Fibroblast of villous mesenchyme (primary cell): ENCODE measurements at places on chromosomes 6 and 20.

DNA sequence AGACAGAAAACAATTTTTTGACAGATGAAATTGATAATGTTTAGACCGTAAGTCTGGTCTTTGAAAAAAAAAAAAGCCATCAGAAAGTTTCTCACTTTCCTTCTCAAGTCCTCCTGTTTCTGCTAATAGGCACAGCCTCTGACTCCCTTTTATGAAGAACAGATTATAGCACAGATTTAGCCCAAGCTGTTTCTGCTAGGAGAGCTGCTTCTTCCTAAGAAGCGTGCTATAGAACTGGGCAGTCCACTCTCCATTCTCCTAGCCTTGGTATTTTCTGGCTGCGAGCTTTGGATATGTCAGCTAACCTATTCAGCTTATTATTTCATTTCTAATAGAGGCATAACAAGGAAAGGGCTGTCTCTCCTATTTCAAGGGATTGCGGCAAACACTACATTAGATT, 112.5 kb downstream of the SGK1 start:
- no peak for DNase-seq

DNA sequence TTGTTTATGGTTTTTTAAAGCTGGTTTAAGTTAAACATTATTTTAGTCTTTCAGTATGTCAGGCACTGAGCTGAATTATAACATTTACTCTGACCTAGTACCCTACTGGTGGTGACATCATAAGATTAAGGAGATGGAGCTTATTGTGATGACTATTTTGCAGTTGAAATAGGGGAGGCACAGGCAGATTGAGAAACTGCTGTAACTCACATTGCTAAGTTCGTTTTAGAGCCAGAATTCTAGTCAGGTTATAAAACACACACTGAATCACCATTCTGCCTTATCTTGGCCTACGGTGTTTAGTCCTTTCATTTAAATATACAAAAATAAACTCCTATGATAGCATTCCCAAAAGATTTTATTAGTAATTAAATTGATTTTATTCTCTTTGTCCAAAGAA, 584.1 kb downstream of the TFAP2A start:
- peak; percentile 40 for DNase-seq

GRCh38 chr6:13428583-13429405, 58.6 kb downstream of the GFOD1 start:
- DNase-seq = no peak

- DNase-seq = no peak
These were observed 32.9 kb downstream of the NKX2-4 start for GRCh38 chr20:21364413-21364812.

DNA sequence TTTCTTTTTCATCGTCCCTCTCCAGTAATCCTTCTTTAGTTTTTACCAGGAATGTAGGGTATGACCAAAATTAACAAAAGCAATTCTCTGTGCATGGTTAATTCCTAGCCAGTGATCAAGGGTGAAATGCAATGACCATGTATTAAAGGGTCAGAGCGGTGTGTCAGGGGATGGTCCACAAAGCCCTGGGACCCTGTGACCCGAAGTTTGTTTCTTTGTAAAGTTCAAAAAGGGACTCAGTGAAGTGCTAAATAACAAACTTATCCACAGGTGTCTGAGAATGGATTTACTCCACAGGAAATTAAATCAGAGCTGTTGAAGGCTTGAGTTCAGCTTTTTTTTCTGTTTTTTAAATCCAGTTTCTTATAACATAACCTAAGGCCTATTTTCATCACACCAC, 375.7 kb downstream of the GJA1 start:
- DNase-seq = no peak
